Foreskin melanocyte (primary cell): ENCODE measurements at places on chromosomes 1 and 21.

- DNase-seq: no peak
Measured at GRCh38 chr1:102262994-102263393, 266.3 kb upstream of the OLFM3 start.

- no peak for DNase-seq
Measured at GRCh38 chr1:72932025-72932424, 649.7 kb upstream of the NEGR1 start.

DNA sequence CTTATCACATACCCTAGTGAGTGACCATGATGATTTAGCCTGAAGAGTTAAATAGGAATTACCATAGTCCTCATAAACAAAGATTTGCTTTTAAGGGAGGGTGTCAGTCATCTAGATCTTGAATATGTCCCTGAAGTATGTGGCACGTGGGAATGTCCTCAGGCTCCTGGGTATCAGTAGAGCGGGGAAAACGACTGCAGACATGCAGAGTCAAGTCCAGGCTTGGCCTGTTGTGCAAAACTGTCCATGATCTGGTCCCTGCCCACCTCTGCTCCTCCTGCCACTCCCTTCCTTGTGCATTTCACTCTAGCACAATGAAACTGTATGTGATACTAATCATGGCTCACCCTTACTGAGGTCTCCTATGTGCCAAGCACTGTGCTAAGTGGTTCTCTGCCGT, 12.9 kb downstream of the MOV10 start:
- no peak for DNase-seq

DNA sequence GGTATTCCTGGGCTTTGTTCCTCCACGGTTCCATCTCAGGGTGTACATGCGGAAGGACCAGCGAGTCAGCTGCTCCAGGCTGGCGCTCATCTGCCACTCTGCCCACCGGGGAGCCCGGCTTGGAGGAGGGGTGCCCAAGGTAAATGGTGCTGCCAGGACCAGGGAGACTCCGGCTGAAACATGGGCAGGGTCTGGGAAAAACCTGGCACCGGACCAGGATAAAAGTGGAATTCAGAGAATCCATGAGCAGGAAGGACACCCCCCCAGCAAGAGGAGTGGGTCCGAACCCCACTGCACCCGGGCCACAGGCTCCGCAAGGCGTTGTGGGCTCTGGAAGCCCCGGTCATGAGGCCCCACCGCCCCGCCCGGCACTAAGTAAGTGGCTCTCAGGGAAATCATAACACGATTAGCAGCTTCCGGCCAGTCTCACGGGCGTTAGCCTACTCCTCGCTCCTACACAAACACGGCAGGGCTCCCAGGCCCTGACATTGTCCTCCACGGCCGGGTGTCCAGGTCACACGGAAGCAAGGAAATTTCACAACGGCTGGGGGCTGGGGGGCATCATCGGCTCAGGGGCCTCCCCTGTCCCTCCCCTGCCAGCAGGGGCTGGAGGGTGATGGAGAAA, 21.1 kb downstream of the MEGF6 start:
- DNase-seq: no peak

DNA sequence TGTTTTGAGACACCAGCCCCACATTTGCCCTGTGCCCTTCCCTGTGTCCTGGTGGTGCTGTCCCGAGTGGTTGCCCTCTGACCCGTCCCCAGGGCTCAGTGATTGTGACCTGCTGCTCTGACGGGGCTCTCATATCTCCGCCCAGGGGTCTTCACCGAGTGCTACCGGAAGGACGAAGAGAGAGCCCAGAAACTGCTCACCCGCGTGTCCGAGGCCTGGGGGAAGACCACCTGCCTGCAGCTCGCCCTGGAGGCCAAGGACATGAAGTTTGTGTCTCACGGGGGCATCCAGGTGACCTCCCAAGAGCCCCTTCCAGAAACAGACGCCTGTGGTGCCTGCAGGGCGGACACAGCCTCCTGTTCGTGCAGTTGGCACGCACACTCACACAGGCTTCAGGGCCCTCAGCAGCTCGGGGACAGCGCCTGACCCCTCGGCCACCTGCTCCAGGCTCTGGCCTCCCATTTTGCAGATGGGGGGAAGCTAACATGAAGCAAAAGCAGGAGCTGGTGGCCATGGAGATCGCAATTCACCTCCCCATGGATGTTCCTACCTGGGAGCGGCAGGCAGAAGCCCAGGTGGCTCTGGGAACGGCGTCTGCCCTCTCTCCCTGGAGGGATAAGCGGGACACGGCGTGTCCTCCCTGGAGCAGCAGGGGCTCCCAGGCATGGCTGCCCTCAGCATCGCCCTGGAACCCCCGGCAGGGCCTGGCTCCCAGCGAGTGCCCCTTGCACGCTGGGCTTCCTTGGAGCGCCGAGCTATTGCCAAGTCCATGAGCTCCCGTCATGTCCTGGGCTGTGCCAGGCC, 45.9 kb downstream of the TRPM2 start:
- no peak for DNase-seq
